ENCODE measurements at places on chromosomes 1 and 21. TPM values are rescaled to one million over a fixed set of nuclear protein-coding genes. Genes with fewer than 3 reads are reported as not detected.

SAMD13 gene
- total RNA-seq = 7.8 TPM

MROH9 gene
- total RNA-seq = not detected

TMPRSS15 gene
- 0.23 TPM for total RNA-seq

RAB42 gene
- total RNA-seq = 3.0 TPM

PLEKHN1 gene
- total RNA-seq = not detected

KDF1 gene
- 0.23 TPM for total RNA-seq

FGR gene
- 1.4 TPM for total RNA-seq

SHISA4 gene
- 48.0 TPM for total RNA-seq

ST6GALNAC3 gene
- 16.4 TPM for total RNA-seq

COL6A2 gene
- total RNA-seq = 21.2 TPM

HHAT gene
- 4.6 TPM for total RNA-seq

HAX1 gene
- total RNA-seq = 61.1 TPM

RAB25 gene
- not detected for total RNA-seq

TCHHL1 gene
- not detected for total RNA-seq

SPRR2G gene
- total RNA-seq = not detected

TIPRL gene
- total RNA-seq = 81.4 TPM

SLC44A5 gene
- 47.5 TPM for total RNA-seq

C8A gene
- total RNA-seq = not detected

RXFP4 gene
- total RNA-seq = not detected

OR2T6 gene
- total RNA-seq = 0.46 TPM

PIK3C2B gene
- 24.9 TPM for total RNA-seq

MTARC1 gene
- total RNA-seq = 9.2 TPM

PEAR1 gene
- 0.92 TPM for total RNA-seq

ATP1A4 gene
- total RNA-seq = under 0.01 TPM

OR10Z1 gene
- not detected for total RNA-seq

TTLL10 gene
- total RNA-seq = 0.69 TPM

GUCA2B gene
- total RNA-seq = not detected

KCNH1 gene
- total RNA-seq = 12.5 TPM

UTS2 gene
- total RNA-seq = not detected

FMO1 gene
- total RNA-seq = 2.3 TPM

MANEAL gene
- total RNA-seq = 41.5 TPM

SYDE2 gene
- 4.4 TPM for total RNA-seq

CGN gene
- total RNA-seq = 3.2 TPM

C1orf167 gene
- total RNA-seq = not detected

PIGR gene
- not detected for total RNA-seq

THEM5 gene
- total RNA-seq = not detected

NEXN gene
- 1.2 TPM for total RNA-seq

C1orf94 gene
- 0.23 TPM for total RNA-seq

ALDH9A1 gene
- 64.1 TPM for total RNA-seq

RBM11 gene
- 14.3 TPM for total RNA-seq

PRRX1 gene
- total RNA-seq = 10.6 TPM

RASSF5 gene
- 6.0 TPM for total RNA-seq

DNASE2B gene
- total RNA-seq = 0.23 TPM

TEKT2 gene
- 11.1 TPM for total RNA-seq

PRAMEF20 gene
- total RNA-seq = not detected

LRRC53 gene
- total RNA-seq = 0.23 TPM

SCAMP3 gene
- 29.5 TPM for total RNA-seq

DNALI1 gene
- 10.6 TPM for total RNA-seq

SMIM1 gene
- total RNA-seq = 0.92 TPM

GJA9 gene
- not detected for total RNA-seq

ASCL5 gene
- 0.23 TPM for total RNA-seq

ERVH48-1 gene
- 0.23 TPM for total RNA-seq

CYP4Z1 gene
- 0.92 TPM for total RNA-seq

HSD3B1 gene
- not detected for total RNA-seq

BMP8A gene
- total RNA-seq = 1.2 TPM

RAB7B gene
- 0.69 TPM for total RNA-seq

PDC gene
- total RNA-seq = not detected

Data from diencephalon (tissue), 1 donor.